ENCODE measurements at places on chromosomes 6 and 20.

GRCh38 chr20:19212821-19213502, 520 bp downstream of the SLC24A3 start:
- DNase-seq = no peak

DNA sequence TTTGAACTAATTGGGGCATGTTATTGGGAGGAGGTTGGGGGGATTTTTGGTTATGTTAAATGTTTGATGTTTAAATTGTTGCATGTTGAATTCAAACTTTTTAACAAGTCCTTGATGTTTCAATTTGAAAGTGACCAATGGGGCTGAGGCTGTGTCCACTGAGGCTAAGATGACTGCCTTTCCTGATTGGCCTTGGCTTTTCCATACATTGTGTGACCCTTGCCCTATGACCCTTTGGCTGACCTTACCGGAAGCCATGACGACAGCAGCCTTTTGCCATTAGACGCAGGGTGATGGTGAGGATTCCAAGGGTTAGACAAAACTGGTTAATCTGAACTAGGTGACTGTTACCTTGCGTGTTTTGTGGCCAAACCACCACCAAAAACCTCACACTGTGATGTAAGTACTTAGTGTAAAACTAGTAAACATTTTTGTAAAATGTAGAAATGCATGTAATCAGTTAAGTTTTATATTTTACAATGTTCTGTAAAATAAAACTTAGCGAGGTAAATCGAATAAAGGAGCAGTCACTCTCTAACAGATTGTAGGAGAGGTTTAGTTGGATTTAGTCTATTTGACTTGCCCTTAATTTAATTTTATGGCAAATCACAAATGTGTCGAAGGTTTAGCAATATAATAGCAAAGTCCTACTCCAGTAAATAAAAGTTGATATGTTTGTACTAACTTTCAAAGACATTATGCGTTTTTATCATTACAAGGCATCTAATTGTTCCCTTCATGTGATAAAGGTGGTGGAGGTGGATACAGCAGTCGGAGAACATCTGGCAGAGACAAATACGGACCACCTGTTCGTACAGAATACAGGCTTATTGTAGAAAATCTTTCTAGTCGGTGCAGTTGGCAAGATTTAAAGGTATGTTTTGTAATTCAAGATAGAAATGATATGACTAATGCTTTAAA, 1.6 kb downstream of the SRSF6 start:
- no peak for DNase-seq

- no peak for DNase-seq
Observed at GRCh38 chr6:133179481-133179880, 61.7 kb upstream of the EYA4 start.

GRCh38 chr6:16434885-16435284, 196.5 kb downstream of the GMPR start:
- no peak for DNase-seq

DNA sequence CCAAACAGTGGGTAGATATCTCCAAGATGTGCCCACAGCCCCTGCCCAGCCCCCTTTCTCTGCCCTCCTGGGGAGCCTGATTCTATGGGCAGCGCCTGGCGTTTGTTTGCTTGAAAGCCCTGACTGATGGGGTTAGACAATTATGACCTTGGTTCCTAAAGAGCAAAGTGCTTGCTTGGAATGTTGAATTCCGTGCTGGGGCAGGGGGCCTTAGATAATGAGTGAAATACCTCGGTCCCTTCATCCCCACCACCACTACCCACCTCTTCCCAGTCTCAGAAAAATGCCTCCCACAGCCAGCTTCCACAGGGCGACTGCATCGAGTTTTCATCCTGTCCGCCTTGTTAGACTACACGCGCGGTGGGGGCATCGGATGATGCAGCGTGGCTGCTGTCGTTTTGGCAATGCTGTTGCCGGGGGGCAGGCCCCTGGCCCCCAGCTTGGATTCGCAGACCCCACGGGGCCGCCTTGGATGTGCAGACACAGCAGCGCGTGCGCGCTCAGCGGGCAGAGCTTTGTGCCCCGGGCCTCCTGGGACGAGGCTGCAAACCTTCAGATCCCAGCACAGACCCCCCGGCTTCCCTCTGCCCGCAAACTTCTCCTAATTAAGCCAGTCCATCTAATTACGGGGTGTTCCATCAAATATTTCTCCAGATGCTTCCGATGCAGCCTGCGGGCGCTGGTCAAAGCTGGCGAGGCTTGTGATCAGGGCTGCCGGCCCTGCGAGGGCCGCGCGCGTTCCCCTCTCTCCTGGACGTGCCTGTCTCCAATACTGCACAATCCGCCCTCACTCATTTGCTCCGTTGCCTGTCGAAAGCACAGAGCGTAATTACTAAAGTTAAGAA, 86.1 kb downstream of the LINC00237 start:
- DNase-seq = no peak

GRCh38 chr6:133404151-133404550, 163.0 kb downstream of the EYA4 start:
- no peak for DNase-seq

- DNase-seq = no peak
Observed at GRCh38 chr20:8271727-8272126, 139.7 kb downstream of the PLCB1 start.

- DNase-seq = no peak
Observed at GRCh38 chr20:48638546-48638945, 189.3 kb downstream of the PREX1 start.

DNA sequence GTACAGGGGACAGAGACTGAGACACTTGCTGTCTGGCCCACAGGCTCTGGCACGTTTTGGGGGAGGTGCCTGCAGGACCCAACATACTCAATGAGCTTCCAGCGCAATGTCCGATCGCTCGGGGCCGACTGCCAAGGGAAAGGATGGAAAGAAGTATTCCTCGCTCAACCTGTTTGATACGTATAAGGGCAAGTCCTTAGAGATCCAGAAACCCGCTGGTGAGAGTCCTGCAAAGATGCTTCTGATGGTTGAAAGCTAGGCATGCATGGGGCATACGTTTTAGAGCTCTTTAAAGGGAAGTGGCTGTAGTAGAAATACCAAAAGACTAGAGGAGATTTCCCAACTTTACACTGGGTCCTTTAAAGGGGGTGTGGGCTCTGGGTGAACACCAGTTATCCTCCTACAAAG, 2.2 kb downstream of the PRRC2A start:
- no peak for DNase-seq

- no peak for DNase-seq
Observed at GRCh38 chr20:54525916-54526590, 50.7 kb downstream of the DOK5 start.

- DNase-seq = no peak
Observed at GRCh38 chr6:32401284-32401963, 5.6 kb downstream of the BTNL2 start.

GRCh38 chr6:53360093-53360912, 11.6 kb upstream of the ELOVL5 start:
- no peak for DNase-seq

DNA sequence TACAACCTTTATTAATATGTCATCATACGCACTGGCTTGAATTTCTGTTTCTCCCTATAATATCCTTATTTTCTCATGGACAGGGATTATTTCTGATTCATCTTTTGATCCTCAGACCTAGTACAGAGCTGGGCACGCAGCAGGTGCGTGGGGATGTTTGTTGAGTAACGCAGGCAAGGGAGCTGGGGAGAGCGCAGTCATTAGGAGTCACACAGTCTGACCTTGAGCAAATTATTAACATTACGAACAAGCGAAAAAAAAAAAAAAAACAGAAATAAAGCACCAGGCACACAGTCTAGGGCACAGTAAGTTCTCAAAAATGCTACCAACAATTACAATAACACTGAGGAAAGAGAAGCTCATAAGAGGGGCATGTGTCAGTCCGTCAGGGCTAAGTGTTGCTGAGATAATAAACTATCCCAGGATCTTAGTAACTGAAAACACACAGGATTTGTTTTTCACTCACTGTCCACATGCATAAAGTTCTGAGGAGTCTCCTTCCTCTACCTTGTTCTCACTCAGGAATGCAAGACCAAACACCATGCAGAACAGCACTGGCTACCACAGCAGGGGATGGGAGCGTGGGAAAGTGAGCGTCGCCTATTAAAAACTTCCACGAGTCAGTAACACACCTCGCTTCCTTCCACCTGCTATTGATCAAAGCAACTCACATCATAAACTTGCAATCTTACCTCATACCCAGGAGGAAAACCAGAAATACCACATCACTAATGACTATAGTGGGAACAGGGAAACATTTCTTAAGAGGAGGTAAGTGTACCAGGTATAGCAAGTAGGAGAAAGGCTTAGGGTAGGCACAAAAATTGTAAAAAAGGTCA, 56.9 kb downstream of the PDE10A start:
- no peak for DNase-seq

All from activated CD4-positive, alpha-beta T cell treated with anti-CD3 and anti-CD28 coated beads, Interleukin-2, amount 50 U/mL, for 24 hours (primary cell).